ENCODE measurements at places on chromosomes 2 and 18.

- no peak for DNase-seq
Measured at GRCh38 chr2:72623481-72623880, 202.4 kb downstream of the EXOC6B start.

GRCh38 chr18:13566941-13567746 lies 159.2 kb downstream of the FAM210A start:
- DNase-seq, result peak; percentile 58

GRCh38 chr2:234496055-234496834 lies 636 bp downstream of the ARL4C start:
- DNase-seq, result peak; percentile 63

DNA sequence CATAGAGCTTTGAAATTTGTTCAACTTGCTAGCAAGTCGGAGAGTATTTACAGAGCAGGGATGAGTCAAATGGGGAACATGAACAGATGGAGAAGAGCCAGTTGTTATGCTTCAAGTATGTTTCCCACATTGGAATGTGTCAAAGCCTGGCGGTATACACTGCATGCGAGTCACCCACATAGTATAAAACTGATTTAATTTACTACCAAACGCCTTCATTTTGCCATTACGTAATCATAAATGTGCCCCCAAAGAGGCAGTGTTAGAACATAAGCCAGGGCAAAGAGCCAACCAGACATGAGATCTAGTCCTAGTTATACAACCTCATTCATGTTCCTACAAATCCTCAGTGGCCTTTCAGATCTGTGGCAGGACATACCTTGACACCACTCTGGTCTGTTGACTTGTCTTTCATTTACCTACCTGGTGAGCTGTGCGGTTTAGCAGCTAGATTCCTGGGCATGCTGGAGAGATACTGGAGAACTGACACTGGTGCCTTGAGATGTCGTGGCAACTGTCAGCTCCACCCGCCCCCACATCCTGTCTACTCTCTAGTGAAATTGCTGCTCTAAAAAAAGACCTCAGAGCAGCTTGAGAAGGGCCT lies 21.7 kb upstream of the NRP2 start:
- DNase-seq, result peak; percentile 71

- no peak for DNase-seq
Measured at GRCh38 chr18:12906773-12907172, 22.7 kb upstream of the PTPN2 start.

- DNase-seq, result no peak
Measured at GRCh38 chr2:233115741-233116140, 55.6 kb downstream of the INPP5D start.

DNA sequence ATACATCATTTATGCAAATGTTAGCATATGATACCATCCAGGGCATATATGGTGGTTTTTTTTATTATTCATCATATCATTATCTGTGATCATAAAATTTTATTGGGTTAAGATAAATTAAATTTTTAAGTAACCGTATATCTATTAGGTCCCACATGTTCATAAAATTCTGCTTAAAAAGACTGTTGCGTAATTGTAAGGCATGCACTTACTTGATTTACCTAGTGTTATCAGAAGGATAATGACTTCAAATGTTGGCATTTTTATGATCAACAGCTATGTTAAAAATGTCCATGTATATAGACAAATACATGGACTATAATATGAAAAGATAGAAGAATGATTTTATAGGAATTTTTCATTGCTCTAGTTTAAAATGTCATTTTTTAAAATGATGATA lies 1625.5 kb upstream of the CELF4 start:
- no peak for DNase-seq

DNA sequence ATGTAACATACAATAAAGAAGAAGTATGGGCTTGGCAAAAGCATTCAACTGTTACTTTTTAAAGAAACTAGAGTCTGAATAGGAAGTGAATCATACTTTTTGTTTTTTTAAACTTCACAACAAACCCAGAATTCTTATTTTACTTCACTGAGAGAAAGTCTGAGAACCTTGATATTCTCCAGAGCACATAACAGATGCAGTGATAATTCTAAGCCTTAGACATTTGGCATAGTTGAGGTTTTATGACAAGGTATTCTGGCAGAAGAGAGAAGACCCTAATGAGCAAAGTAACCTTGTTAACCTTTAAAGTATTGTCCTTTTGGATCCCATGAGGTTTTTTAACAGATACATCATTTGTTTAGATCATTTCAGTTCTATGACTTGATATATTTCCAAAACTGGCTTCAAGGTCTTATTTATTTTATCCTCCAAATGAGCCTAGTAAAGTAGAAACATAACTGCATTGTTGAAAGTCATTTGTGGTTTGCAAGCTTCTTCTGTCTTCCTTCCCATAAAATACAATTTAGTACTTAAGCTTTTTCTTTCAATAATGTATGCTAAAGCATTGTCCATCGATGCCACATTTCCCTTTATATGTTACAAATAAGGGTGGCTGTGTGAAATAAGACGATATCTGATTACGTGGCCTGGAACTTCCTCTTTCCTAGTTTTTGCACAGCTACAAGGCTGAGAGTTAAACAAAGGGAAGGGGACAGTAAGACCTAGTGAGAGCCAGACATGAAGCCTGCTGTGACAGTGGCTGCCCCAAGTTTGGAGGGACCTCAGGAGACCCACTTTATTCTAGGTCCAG lies 86.1 kb upstream of the ITPRID2 start:
- no peak for DNase-seq

DNA sequence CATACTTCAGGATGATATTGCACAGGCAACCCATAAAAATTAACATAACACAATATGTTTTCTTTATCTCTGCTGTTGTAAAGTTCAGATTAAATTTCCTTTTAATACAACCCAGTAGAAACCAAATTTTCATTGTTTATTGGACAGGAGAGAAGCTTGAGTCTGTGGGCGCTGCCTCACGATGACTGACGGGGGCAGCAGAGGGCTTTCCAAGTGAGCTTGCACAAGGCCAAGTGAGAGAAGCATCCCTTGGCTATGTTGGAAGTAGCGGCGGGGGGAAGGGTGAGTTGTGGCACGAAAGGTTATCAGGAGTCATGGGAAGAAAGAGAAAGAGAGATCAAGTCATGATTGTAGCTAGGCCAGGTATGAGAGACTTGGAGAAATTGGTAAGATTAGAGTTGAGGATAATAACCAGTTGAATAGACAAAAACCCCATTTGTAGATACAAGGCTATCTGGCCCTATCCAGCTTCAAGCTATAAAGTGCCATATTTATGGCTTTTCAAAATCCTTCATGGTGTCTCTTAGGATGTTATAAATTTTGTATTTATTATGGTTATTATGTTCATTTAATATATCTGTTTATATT lies 413.7 kb upstream of the FAM98A start:
- peak; percentile 22 for DNase-seq

- DNase-seq, result no peak
Measured at GRCh38 chr2:16559278-16560067, 106.2 kb downstream of the CYRIA start.

- DNase-seq, result peak; percentile 69
Measured at GRCh38 chr2:38076152-38076709, 280 bp upstream of the CYP1B1 start.

- no peak for DNase-seq
Measured at GRCh38 chr2:121043827-121044222, 241.2 kb downstream of the TFCP2L1 start.

GRCh38 chr2:198036029-198036879 lies 231.9 kb downstream of the PLCL1 start:
- DNase-seq, result no peak

GRCh38 chr2:2127467-2127866 lies 203.6 kb downstream of the MYT1L start:
- no peak for DNase-seq

GRCh38 chr2:75130171-75130570 lies 69.1 kb downstream of the TACR1 start:
- no peak for DNase-seq

DNA sequence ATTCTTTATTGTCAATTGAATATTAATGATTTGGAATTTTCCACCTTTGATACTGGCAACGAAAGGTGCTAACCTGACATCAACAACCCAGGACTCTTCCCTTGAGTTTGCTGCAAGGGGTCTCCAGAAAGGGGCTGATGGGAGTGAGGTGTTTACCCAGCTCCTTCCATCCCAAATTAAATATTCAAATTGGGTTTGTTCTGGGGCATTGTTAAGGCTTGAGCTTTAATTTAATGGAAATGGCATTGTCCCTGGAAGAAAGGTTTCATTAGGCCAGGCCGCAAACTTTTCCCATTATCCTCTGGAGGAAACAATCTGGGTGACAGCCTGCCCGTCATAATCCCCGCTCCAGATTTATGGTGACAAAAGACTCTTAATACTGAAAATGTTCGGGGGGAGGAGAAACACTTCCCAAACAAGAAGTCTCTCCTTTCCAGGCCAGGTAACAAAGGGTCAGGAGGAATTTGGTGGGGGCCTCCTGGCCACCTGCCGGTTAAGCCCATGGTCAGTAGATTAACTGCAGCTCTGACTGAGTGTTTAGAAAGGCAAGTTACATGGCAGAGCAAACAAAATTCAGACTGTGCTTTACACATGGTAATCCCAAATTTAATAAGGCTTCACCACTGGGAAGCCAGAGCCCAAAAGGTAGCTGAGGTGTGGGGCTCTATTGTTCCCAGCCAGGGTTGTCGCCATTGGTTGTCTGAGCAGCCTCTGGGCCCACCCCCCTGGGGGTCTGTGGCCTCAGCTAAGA lies 151.4 kb upstream of the SIX3 start:
- no peak for DNase-seq

DNA sequence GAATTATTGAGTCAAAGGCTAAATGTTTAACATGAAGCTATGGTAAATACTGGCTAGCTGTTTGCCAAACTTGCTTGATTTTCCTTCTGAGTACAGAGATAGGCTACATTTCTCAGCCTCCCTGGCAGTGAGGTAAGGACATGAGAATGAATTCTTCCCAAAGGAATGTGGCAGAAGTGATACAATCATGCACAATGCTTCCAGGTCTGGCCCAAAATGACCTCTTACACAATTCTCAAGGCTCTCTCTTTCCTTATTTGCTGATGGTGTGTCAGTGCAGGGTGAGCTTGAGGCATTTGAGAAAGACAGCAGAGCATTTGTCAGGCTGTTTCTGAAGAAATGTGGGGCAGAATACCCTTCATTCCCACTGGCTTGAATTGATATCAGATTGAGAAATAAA lies 95.6 kb upstream of the NABP1 start:
- DNase-seq, result no peak

- DNase-seq, result no peak
Measured at GRCh38 chr2:181073896-181074295, 93.5 kb downstream of the UBE2E3 start.

DNA sequence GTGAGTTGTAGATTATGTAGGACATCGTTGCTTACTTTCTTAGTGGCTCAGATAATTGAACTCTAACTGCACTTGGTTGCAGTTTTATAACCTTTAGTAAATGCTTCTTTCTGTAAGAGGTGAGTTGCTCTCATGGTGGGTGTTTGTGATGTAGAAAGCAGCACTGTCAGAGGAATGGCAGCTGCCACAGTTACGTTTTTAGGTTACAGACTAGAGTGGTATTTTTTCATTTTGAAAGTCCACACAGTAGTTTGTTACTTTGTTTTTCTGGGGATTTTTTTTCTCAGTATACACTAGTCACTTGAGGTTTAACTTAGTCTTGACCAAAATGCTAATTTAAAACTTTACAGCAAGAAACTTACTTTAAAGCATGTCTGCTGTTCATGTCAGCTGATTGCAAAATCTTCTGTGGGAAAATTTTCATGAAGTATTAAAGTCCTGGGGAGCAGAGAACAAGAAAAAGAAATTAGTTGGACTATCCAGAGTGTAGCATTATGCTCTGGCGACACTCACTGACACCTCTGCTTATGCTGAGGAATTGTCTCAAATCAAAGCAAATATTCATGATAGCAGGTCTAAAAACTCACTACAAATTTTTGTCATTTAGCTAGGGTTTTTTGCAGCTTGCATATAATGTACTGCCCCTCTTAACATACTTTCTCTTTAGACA lies 14.8 kb downstream of the AFTPH start:
- no peak for DNase-seq

- no peak for DNase-seq
Measured at GRCh38 chr2:144615866-144616565, 96.1 kb upstream of the ZEB2 start.

DNA sequence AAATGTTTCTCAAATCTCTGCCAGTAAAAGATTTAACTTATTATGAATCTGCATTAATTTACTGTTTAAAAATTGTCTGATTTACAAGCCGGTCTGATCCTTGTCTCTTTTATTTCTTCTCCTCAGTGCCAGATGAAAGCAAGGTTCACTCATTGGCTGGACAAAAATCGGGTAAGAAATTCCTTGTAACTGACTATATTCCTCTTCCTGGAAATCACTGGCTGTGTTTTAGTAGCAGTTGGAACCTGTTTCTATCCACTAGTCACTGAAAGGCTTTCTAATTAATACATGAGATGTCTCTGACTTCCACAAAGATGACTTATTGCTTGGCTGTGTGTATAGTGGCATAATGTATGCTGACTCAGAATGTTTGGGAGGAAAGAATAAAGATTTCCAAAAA lies 436.6 kb upstream of the NRP2 start:
- DNase-seq, result no peak

DNA sequence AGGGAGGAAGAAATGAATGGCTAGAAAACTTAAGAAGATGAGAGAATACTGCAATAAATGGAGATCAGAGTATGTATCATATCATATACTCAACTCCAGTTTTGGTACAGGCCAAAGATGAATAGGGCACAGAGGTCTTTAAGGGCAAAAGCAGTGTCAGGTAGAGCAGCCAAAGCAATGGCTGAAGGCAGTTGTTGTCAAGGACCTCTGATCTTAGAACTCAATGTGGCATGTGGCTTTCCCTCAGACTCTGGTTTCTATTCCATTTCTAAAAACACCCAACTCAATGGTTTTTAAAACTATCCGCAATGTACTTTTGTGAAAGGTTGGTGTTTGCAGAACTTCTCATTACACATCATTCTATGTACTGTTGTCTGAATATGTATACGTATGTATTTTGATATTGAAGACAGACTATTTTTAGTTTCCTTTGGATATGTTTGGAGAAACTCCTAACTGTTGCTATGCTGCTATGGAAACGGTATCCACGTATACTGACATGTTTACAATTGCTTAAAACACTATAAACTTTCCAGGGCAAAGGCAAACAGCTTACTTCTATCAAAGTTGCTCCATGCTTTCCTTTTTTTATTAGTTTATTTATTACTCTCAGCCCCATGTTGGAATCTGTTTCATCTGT lies 58.1 kb upstream of the PELI1 start:
- no peak for DNase-seq

- no peak for DNase-seq
Measured at GRCh38 chr2:39851651-39852110, 72.6 kb upstream of the THUMPD2 start.

- DNase-seq, result no peak
Measured at GRCh38 chr2:133787207-133787606, 218.9 kb upstream of the NCKAP5 start.

DNA sequence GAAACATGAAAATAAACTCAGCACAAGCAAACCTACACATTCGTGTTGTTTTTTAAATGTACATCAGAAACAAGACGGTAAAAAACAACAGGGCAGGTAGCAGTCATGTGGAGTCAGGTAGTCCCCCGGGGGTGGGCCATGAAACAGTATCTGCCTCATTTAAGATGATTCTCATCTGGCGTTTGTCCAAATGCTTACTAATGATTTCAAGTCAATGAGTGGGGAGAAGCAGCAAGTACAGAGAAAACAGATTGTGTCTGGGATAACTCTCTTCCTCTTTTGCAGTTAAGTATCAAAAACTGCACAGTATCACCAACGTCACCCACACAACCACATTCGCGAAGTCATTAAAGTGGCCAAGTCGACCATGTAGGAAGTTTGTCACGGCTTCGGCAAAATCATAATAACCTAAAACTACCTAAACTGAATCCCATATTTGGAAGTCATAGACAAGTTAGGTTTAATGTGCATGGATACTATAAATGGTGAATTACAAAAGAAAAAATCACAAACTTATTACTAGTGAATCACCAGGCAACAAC lies 1.3 kb downstream of the LAPTM4A start:
- peak; percentile 52 for DNase-seq
